ENCODE measurements at places on chromosomes 11 and 22.

DNA sequence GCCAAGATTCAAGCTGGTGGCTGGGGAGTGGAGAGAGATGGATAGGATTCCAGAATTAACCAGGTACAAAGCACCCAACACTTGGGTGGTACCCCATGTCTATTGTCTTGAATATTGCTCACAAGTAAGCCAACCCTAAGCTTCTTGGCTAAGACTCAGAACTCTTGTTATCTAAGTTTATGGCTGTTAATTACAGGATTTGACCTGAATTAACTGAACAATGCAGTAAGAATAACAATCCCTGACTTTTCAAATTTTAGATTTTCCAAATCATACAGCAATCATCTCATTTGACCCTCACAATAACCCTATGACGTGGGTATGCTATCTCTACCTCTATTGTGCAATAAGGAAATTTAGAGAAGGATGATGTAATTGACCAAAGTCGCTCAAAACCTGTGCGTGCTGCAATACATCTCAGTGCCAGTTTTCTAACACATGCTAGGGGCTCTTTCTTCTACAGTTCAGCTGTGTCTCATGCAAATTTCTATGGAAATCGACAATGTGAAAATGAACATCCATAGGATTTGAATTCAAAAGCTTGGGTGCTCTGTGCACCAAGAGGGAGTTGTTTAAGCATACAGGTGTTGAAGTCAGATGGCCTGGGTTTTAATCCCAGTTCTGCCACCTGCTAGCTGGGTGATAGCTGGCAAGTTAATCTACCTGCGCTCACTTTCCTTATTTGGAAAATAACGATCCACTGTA is 40.1 kb upstream of the APLNR start:
- DNase-seq, result no peak

- no peak for DNase-seq
Observed at GRCh38 chr11:10807493-10808234, 1.1 kb downstream of the EIF4G2 start.

- no peak for DNase-seq
Observed at GRCh38 chr11:81787584-81788049, 946.0 kb downstream of the FAM181B start.

DNA sequence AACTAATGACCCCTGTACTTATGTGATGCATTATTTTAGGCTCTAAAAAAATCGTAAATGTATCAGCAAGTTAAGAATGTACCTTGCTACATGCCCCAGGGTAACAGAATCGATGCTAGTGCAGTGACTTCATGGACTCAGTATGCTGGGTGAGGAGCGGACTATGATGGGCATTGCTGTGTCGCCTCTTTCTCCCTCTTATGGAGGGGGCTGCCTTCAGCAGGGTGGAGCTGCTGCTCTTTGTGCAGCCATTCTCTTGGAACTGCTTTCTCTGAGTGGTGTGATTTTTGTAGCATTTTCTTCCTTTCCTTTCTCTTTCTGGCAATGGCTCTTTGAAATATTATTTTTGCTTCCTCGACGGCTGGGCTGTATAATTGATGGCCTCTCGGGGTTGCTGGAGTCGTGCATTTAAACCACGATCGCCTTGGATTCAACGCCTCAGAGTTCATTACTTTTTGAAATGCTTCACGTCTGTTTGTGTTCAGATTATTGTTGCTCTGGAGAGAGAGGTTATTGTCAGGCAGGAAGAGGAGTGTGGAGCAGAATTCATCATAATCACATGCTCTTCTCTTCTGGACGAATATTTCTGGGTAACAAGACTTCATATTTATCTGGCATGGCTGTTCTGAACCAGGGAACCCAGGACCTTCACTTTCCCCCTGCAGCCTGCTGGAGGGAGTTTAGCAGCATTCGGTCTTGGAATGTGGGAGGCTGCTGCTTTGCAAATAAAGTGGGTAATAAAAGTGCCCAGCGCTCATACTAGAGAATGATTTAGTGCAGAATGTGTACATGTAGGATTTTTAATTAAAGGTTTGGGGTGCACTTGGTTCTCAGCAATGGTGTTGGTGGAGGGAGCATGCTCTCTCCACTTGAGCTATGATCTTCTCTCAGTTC is 804.2 kb downstream of the NTM start:
- no peak for DNase-seq

DNA sequence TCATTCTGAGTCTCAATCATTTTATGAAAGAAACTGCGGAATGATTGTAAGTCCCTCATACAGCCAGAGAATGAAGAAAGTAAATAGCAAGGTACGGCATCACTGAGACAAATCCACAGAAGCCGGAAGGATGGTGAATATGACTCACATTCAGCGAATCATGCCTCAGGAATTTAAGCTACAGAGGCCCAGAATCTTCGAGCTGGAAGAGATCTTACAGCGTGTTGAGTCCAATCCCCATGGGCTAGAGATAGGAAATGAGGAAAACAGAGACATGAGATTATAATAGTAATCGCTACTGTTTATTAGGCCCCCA is 173.2 kb downstream of the KIF18A start:
- DNase-seq, result no peak

GRCh38 chr11:125463590-125464269 is 32.3 kb downstream of the FEZ1 start:
- no peak for DNase-seq

GRCh38 chr11:6022956-6023355 is 7.6 kb downstream of the OR56A1 start:
- no peak for DNase-seq

DNA sequence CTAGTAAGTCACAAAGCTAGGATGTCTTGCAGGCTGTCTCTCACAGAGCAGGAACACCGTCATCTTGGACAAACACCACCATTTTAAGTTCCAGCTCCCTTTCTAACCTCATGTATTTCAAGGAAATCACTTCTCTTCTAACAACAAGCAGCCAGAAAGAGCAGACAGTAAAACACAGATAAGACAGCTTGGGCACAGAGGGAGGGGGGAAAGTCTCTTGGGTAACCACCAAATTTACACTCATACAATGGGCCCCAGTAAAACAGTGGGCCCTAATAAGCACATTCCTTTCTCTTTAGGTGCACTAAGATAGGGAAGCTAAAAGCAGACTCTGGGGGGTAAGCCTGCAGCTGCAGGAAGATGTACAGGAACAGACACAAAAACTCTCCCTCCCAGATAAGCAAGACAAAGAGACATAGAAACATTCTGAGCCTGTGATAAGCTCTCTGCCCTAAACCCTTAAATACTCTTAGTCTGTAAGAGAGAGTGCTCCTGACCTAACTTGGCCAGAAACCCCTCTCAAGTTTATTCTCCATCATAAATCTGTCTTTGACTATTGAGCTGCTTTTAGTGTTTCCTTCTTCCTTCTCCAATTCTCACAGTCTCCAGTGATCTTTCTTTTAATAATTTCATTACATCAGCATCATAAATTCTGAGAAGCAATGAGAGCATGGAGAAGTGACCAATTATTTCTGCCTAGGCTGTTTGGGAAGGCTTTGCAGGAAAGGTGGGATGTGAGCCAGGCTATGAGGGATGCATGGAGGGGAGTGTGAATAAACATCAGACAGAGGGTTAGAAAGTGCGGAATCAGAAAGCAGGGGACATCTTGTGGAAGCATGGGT is 7.4 kb downstream of the OR10D3 start:
- DNase-seq, result no peak

- no peak for DNase-seq
Observed at GRCh38 chr11:44799012-44799411, 72.2 kb downstream of the TSPAN18 start.

GRCh38 chr11:23079382-23079813 is 219.1 kb upstream of the CCDC179 start:
- DNase-seq, result no peak

GRCh38 chr11:112596324-112596723 is 335.7 kb upstream of the PLET1 start:
- no peak for DNase-seq

DNA sequence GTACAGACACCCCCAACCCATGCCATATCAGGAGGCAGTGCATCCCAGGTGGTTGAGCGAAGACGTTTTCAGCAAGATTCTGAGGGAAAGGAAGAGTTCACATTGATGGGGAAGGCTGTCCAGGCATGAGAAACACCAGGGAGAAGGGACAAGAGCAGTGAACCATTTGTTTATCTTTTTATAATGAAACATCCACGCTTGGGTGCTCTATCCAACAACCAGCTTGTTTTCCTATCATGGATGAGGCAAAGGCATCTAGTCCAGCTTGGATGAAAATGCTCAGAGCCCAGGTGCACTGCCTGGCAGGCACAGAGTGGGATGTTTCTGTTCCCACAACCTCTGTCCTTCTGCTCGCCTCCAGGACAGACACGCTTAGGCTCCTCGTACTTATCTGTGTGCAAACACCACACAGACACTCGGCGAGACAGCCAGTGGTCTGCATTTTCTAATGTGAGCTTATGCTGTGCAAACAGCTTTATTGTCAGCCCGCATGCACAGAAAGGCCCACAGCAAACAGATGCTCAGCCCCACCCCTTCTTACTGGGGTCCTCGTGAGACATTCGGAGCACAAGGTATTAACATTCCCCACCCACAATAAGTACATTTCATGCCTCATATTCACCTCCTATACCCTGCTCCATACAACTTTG is 45.4 kb upstream of the NTM start:
- DNase-seq, result no peak

GRCh38 chr22:38864361-38865191 is 7.4 kb downstream of the CBX6 start:
- DNase-seq, result no peak

GRCh38 chr11:121564948-121565684 is 112.3 kb upstream of the SORL1-AS1 start:
- DNase-seq, result no peak

GRCh38 chr11:94741022-94741679 is 27.0 kb upstream of the AMOTL1 start:
- DNase-seq, result no peak

- DNase-seq, result no peak
Observed at GRCh38 chr11:45678976-45679375, 13.6 kb upstream of the CHST1 start.

DNA sequence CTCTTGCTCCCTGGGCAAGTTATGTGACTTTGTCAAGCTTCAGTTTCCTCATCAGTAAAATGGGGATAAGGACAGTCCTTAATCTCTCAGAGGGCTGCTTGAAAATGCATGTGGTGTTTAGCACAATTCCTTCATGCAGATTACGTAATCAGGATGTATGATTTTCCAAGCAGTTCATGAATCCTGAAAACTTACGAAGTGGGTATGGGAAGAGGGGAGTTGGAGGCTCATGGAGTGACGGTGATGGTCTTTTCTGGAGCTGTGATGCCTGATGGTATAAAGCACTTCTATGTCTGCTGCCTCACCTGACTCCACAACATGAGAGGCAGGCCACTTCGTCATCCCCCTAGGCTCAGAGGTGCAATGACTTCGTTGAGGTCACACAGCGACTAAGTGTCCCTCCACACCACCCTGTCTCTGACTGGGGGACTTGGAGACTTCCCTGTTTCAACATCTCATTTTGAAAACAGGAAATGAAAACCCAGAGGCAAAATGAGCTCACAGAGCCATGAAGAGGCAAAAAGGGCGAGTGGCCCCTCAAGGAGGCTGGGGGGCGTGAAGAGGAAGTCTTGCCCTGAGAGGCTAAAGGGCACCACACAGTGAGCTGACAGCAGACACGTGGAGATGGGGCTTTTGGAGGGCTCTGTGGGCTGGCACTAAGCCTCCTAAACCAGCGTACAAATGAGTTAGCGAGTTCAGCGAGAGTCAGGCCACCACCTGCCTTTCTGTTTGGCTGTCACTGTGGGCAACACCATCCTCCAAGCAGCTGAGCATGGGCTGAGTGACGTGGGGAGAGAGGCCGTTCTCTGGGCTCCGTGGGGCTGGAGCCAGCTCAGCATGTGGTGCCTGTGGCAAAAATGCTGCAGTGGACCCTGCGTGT is 10.1 kb downstream of the MCM5 start:
- no peak for DNase-seq

GRCh38 chr11:128451652-128452470 is 135.5 kb downstream of the ETS1 start:
- DNase-seq, result no peak

DNA sequence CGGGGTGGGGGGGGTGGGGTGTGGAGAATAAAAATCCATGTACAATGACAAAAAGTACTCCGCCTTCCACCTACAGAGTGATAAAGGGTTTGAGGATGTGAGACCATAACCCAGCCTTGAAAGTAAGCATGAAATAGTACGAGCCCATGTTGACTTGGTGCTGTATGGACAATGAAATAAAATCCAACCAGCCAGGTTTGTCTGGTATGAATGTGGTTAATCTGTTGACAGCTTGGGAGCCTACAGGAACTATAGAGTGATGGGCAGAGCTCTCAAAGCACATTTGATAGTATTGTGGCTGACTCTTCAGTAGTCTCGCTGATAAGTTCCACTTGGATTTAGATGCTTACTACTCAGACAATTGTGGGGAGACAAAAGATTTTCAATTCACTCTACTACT is 48.8 kb upstream of the CD44 start:
- DNase-seq, result no peak

DNA sequence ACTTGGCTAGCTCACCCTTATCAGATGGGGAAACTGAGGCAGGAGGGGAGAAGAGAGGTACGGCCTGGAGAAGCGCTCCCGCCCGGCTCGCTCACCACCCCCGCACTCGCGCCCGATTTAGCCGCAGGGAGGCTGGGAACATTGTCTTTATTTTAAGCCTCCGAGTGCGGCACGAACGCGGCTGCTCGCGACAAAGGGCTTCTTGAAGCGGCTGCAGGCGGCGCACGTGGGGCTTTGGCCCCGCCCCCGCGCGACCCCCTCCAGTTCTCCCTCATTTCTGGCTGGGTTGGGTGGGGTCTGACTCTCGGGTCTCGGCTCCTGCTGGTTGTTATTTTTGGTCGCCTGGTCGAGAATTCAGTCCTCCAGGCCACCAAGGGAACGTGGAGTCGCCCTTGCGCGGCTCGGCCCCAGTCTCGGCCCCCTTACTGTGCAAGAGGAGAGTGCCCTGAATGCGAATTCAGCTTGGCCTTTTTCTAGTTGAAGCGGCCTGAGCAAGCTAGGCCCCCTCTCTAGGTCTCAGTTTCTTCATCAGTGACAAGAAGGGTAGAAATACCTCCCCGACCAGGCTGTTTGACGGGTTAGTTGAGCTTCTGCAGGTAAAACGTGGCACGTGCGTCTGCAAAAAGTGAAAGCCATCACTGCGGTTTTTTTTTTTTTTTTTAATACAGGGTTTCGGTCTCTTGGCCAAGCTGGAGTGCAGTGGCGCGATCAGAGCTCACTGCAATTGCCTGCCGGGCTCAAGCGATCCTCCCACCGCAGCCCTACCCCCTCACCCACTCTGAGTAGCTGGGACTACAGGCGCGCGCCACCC is 2.6 kb upstream of the CHRM1 start:
- no peak for DNase-seq

DNA sequence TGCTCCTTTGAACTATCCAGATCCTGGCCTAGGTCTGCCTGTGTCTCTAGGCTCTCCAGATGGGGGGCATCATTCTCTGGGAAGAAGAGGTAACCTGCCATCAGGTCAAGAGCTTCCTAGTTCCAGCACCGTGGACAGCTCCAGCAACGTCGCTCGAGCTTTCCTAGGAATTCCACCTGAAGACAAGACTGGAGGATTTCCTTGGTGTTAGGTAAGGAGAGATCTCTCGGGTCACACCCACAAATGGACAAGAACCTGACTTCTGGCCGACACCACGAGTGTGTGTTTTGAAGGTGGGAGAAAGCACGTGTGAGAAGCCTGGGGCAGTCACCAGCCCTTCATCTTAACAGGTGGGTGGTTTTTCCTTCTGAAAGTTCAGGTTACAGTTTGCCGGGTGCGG is 1.2 kb downstream of the PRG3 start:
- DNase-seq, result no peak
